ENCODE measurements at places on chromosomes 12 and 14.

DNA sequence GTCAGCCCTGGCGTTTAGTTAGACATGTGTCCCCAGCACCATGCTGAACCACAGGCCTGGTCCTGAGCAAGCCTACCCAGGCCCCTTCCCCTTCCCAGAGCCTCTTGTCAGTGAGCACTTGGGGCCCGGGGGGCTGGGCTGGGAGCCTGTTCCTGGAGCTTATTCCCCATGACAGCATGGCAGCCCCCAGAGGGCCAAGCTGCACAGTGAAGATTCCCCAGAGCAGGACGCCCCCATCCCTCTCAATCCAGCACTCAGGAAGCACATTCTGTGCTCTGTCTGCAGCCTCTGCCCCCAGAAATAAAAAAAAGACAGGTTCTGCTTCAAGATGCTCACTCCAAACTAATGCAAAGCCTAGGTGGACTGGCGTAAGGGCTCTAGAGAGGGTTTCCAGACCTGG lies 117.3 kb downstream of the LGMN start:
- no peak for DNase-seq

- no peak for DNase-seq
Measured at GRCh38 chr14:101849125-101849524, 87.6 kb downstream of the PPP2R5C start.

- no peak for DNase-seq
Measured at GRCh38 chr12:72444566-72444965, 172.4 kb downstream of the TRHDE start.

DNA sequence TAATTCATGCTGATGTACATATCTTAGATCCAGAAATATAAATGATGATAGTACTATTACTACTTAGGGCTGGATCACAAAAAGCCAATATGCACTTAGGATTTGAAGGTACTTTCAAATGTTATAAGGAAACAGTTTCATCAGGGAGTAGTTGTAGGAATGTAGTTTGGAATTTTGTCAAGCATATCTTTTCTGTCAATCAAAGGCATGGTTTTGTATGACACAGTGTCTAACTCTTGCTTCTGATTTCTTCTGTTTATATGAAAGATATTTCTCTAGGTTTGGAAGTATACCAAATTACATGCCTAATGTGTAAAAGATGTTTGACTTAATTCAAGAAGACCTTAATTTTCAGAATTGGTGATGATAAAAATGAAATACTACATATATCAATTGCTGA lies 135.7 kb downstream of the RAD51B start:
- DNase-seq = no peak

- peak; percentile 53 for DNase-seq
Measured at GRCh38 chr12:32183650-32184049, 77.0 kb downstream of the BICD1 start.

DNA sequence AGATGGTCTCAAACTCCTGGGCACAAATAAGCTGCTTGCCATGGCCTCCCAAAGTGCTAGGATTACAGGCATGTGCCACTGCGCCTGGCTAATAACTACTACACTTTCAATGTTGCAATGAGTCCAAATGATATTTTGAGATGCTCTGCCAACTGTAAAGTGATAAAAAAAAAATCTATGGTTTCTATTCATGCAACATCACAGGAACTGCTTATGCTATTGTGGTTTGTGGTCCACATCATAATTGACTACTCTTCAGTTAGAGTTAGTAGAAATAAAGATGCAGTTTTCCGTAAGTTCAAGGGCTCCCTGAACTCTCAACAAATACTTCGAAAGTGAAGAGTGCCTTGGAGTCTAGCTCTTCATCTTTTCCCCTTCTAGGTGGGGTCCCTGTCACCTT lies 239.4 kb downstream of the C12orf75 start:
- no peak for DNase-seq

DNA sequence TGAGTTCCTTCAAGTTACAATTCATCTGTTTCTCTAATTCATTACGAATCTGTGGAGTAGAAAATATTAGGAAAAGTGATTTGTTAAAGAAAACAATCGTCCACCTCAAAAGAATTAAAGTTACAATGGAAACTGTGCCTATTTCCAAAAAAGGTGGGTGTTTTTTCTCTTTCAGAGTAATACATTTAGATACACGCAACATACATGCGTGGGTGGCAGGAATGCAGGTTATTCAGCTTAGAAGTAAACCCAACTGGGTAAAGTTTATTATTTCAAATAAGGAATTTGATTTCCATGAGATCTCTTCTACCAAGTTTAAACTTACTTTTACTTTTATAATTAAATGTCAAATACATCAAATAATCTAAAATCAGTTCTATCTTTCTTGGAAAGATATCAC lies 52.2 kb downstream of the SSH1 start:
- no peak for DNase-seq

- no peak for DNase-seq
Measured at GRCh38 chr14:87131879-87132278, 861.1 kb downstream of the GALC start.

- peak; percentile 23 for DNase-seq
Measured at GRCh38 chr12:58310368-58310767, 369.0 kb downstream of the ATP23 start.

DNA sequence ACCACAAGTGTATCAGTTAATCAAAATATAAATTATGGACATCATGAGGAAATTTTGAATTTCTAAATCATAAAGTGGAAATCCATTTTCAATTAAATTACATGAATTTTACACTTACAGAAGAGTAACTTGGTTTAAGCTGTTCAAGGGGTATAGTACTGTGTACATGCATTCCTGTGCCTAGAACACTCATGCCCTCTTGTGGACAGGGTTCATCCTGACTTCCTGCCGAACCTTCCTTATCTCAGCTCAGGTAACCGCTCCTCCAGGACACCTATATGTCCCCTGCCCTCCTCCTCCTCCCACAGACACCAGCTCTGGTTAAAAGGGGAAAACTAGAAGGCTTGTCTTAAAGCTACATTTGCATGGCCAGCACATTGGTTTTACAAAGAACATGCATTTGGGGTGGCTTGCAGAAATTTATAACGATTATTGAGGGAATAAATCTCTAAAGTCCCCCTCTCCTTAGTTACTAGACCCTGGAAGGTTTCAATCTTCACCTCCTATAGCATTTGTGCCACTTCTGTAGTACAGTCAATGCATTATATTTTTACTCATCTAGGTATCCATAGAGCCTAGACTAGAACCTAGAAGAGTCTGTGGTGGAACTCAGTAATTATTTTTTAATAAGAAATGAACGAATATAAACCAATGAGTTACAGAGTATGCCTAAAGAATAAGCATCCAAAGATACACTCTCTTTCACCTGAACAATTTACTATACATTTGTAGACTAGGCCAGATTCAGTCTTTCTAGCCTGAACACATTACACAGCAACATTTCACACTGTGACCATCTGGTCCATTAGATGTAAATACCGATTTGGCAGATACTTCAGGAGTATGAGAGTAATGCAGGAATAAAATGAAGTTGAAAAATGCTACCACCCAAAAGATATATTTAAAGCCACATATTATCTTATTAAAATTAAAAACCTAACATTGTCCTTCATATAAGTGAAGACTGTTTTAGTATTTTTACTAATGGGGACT lies 345.6 kb downstream of the PAWR start:
- peak; percentile 89 for DNase-seq

- DNase-seq = no peak
Measured at GRCh38 chr12:109652233-109652976, 61.2 kb upstream of the FAM222A start.

DNA sequence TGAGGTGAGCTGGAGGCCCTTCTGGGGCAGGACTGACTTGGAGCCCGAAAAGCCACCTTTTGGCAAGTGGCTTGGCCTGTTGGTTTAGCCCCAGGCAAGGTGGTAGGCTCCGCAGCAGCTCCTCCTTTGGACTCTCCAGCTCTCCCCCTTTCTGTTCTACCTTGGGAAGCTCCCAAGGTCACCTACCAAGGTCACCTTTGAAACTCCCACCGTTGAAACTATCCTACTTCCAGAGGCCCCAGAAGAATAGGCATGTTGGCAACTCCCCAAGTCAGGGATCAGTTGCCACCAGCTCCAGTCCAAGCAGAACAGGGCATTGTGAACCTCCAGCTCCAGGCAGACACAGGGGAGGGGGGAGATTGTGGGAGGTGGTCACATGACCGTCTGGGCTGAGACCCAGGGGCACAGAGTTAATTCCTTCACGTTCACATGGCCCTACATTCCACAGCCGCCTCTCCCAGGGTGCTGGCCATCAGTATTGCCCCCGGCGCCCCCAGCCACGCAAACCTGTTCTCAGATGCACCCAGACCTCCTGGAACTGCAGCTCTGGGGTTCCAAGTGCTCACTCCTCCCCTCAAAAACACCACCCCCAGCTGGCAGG lies 14.4 kb downstream of the IRF2BPL start:
- no peak for DNase-seq

Measured in lung microvascular endothelial cell (primary cell).